ENCODE measurements at places on chromosomes 1 and 21. TPM values are rescaled to one million over a fixed set of nuclear protein-coding genes. Genes with fewer than 3 reads are reported as not detected.

- DNase-seq, result no peak
Observed at GRCh38 chr1:207646944-207647579, 2.1 kb downstream of the CR1L start.

GRCh38 chr1:118302145-118302544 is 117.1 kb upstream of the SPAG17 start:
- no peak for DNase-seq

DNA sequence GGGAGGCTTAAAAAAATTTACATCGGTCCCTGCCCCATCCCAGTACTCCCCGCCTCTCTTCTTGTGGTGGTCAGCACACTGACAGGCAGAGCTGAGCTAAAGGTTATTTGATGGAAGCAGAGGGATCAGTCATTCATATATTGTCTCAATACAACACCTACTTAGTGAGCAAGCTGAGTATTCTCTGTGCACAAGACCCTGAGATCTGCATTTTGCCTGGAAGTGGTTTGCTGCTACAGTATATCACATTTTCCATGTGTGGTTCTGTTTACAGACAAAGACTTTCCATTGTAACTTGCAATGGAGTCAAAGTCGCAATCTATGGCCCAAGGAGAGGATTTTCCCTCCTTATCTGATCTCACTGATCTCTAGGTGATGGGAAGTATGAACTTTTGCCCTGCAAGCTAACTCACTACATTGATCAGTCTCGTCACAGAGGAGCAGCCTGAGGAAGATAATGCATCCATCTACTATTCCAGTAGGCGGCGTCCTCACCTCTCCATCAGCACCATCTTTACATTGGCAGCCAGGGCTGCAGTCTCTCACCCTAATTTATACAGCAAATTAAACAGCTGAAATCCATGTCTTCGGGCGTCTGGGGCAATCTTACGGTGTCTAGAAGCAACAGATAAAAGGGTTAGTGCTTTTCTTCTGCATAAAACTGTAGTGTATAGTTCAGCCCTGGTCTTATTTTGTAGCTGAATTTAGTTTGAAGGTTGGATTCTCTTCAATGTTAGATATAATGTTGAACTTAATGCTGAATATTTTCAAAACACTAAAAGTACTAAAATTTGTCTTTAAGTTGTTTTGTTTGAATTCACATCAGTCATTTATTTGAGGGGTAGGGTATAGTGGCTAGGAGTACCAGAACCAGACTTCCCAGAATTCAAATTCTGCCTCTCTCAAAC is 3.2 kb upstream of the TRAF5 start:
- peak; percentile 85 for DNase-seq

DNA sequence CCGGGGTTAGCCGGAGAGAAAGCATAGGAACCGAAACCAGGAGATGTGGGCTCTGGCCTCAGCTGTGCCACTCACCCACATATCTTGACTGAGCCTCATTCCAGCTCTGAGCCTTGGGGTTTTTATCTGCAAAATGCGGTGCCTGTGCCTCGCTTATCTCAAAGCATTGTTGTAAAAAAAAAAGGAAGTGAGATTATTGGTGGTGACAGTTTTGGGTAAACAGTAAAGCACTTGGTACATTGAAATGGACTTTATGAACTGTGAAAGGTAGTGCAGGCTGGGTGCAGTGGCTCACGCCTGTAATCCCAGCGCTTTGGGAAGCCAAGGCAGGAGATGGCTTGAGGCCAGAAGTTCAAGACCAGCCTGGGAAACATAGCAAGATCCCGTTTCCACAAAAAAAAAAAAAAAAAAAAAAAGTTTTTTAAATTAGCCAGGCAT is 3.8 kb downstream of the PTAFR start:
- DNase-seq, result peak; percentile 38

CNR2 gene
- total RNA-seq, result not detected

GRCh38 chr1:113912594-113913311 is 7.6 kb downstream of the DCLRE1B start:
- no peak for DNase-seq

SH2D1B gene
- not detected for total RNA-seq

GRCh38 chr1:169731446-169731845 is 2.4 kb downstream of the SELE start:
- DNase-seq, result no peak

DNA sequence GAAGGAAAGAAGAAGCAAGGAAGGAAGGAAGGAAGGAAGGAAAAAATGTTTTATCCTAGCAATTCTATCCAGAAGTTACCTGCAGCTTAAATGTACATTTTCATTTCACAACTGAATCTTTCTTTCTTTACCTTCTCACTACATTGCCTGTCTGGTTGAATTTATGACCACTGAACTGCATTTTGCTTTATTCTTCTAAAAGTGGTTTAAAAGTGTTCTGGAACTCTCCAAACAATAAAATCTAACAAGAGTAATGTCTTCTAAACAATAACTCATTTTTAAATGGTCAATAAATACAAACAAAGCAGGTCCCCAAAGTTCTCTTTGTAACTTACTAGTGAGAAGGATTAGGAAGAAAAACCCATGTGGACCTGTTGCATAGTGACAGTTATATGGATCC is 587.5 kb upstream of the NEGR1 start:
- no peak for DNase-seq

DNA sequence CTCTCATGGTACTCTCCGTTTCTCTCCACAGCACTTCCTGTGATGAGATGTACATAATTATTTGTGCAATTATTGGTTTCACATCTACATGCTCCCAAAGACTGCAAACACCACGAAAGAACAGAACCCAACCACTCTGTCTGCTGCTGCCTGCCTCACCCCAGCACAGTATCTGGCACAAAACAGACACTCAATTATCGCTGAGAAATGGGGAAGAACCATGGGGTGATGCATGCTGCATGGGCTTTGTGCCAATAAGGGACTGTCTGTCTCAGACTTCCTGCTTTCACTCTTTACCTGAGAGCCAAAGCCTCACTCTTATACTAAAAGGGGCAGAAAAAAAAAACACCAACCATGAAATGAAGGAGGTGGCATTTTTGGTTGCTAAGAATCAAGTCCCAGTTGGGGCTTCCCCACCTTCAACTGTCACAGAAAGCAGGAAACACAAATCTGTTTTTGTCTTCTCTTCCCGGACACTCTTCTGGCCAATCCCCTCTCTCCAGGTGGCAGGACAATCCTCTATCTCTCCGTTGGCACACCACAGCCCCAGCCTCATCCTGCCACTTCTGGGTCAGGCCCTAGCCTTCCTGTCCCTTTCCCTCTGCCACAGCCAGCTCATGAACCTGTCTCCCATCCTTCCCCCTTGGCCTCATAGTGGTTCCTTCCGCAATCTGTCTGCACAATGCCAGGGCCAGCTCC is 82.0 kb downstream of the TGFBR3 start:
- peak; percentile 92 for DNase-seq

GRCh38 chr1:2241820-2242219 is 13.7 kb downstream of the SKI start:
- no peak for DNase-seq

DNA sequence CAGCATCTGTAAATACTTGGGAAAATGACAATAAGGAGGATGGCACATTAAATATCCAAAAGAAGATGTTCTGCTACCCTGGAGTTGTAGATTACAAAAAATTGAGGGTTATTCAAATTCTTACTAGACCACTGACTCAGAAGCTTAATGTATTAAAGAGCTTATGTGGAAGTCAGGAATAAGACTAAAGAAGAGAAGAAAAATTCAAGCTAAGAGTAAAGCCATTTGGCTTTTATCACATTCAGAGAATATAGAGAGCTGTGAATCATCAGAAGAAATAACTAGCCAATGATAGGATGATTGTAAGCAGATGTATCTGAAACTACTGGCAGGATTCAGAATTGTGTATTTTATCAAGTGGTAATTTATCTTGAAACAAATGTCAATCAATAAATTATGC is 237.0 kb downstream of the TBX15 start:
- DNase-seq, result no peak

SPATA1 gene
- total RNA-seq, result 1.8 TPM

DNA sequence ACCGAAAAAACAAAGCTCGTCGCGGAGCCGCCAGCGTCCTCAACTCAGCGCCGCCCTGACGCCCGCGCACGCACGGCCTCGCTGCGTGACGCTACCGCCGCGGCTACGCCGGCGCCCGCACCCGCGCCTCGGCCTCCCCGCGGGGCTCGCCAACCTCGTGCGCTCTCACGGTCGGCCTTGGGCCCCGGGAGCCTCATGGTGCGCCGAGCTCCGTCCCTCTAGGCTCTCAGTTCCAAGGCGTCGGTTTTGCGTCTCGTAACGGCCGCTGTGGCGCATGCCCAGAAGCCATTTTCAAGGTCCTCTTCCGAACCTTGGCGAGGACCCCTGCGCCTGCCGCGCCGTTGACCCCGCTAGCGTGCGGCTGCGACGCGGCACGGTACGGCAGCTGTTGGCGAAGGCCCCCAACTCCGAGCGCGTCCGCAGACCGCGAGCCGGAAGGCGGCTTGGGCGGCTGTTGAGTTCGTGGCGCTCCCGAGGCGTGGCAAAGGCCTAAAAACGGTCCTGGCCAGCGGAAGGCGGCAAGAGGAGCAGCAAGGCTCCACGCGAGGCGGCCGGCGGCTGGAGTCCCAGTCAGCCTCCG is at the start of gene HENMT1:
Gene HENMT1, minus strand, starts transcription at position 64 of the 580 bp plus-strand sequence. CDS start 1,209 bp downstream, outside the sequence.
- peak; percentile 78 for DNase-seq

TDRD5 gene
- not detected for total RNA-seq

CELA3B gene
- not detected for total RNA-seq

ZNF648 gene
- not detected for total RNA-seq

GRCh38 chr1:2108213-2108876 is 58.1 kb downstream of the PRKCZ start:
- no peak for DNase-seq

- DNase-seq, result no peak
Observed at GRCh38 chr1:178574345-178574744, 61.4 kb downstream of the TEX35 start.

ATP5PO gene
- total RNA-seq, result 230 TPM

NASP gene
- 222 TPM for total RNA-seq

GRCh38 chr1:199862047-199862446 is 165.5 kb upstream of the NR5A2 start:
- DNase-seq, result no peak

DNA sequence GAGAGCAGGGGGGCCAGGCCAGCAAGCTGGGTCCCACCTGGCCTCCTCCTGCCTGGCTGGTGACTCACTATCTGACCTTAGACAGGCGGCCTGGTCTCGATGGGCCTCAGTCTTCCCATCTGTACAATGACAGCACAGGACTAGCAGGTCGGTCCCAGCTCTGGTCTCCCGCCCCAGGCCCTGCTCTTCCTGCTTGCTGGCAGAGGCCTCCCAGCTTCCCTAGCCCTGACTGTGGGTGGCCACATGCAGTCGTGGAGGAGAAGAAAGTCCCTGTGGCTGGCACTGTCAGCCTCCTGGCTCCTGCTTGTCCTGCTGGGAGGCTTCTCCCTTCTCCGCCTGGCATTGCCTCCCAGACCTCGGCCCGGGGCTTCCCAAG is 817 bp downstream of the EXTL1 start:
- DNase-seq, result no peak

- no peak for DNase-seq
Observed at GRCh38 chr1:71944006-71944405, 338.3 kb downstream of the NEGR1 start.

DNA sequence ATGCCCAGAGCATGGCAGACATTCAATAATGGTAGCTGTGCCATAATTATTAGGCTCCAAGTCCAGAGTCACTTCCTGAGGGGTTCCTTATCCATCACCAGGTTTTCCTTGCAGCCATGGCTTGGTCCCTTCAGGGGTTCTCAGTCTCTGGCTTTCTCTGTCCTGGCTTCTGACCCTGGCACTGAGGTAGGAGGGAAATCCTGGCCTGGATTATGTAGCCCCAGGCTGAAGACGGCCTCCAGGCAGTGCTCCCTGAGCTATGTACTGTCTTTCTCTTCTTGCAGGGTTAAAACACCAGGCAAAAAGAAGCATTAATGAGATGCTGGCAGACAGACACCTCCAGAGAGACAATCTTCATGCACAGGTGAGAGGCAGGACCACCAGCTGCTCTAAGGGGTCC is 9.5 kb upstream of the PADI3 start:
- peak; percentile 25 for DNase-seq

GRCh38 chr1:11757047-11757446 is 4.9 kb upstream of the C1orf167 start:
- DNase-seq, result no peak

Measured in activated naive CD4-positive, alpha-beta T cell treated with anti-CD3 and anti-CD28 coated beads for 36 hours (primary cell).